ENCODE measurements at places on chromosomes 5 and 9.

- DNase-seq = no peak
Observed at GRCh38 chr5:159888860-159889259, 27.4 kb upstream of the ADRA1B start.

- no peak for DNase-seq
Observed at GRCh38 chr5:180133060-180133459, 61.5 kb upstream of the RNF130 start.

GRCh38 chr5:111746791-111747190, 10.2 kb downstream of the NREP start:
- no peak for DNase-seq

DNA sequence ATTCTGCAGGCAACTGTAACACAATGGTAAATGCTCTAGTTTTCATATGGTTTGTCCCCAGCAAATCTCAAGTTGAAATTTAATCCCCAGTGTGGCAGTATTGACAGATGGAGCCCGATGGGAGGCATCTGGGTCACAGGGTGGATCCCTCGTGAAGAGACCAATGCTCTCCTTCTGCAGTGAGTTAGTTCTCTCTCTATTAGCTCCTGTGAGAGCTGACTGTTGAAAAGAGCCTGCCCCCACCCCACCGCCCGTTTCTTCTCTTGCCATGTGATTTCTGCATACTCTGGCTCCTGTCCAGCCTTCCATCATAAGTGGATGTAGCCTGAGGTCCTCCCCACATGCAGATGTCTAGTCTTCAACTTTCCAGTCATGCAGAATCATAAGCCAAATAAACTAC, 27.0 kb downstream of the IARS1 start:
- DNase-seq = no peak

GRCh38 chr5:175697846-175698245, 40.0 kb downstream of the HRH2 start:
- DNase-seq = no peak

DNA sequence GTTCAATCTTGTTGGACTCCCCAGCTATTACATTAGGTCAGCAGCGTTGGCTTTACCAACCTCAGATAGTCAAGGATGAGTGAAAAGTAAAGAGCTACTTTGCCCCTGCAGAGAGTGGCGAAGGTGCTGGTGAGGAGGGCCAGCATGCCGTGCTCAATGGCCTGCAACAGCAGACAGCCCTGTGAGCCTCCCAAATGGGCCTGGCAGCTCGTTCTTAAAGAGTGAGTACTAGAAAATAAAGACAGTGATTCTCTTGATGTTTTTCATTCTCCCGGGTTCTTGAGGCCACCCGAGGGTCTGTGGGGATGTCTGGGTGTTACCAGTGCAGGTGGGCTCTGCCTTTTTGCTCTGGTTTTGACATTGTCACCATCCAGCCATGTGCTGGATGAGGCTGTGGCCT, 16.2 kb downstream of the GADD45G start:
- no peak for DNase-seq

GRCh38 chr5:16787278-16787677, 148.8 kb downstream of the MYO10 start:
- no peak for DNase-seq

GRCh38 chr5:67115246-67115645, 81.4 kb downstream of the CD180 start:
- DNase-seq = no peak

GRCh38 chr5:168734119-168734518, 155.0 kb upstream of the PANK3 start:
- no peak for DNase-seq

DNA sequence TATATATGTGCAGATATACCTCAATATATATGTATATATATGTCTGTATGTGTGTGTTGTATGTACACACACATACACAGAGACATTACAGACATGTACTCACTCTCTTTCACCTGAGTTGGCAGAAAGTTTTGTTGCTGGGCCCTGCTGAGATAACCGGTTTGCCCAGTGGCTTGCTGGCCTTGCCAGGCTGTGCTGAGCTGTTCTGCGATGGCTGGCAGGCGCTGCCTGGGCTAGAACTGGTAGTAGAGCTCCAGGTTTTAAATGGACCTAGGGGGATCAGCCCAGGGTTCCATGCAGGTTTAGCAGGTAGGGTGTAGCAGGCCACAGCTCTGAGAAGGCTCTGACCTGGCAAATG, 394.3 kb downstream of the GADD45G start:
- no peak for DNase-seq

DNA sequence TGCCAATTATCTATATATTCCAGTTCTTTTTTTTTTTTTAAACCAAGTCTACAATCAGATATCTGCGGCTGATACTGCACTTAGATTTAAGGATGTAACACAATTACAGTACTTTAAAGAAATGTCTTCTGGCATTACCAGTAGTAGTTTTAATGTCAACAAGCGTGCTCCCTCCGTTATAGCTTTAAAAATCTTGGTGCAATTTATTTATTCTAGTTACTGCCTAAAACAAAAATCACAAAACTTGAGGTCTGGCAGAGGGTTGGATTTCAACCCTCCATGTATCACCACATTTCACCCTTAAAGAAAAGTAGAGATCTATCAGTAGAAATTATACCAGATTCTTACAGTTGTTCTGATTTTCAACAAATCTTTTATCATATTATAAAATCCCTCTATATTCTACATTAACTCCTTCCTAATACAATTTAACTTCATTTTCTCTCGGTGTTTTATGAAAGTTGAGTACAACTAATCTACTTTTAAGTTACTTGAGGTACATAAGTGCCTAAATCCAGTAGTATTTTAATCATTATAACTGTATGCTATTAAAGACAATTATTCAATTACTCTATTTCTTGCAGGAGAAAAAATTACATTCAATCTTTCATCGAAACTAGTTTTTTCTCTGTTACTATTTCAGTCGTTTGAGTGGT, 2.0 kb upstream of the RICTOR start:
- no peak for DNase-seq

DNA sequence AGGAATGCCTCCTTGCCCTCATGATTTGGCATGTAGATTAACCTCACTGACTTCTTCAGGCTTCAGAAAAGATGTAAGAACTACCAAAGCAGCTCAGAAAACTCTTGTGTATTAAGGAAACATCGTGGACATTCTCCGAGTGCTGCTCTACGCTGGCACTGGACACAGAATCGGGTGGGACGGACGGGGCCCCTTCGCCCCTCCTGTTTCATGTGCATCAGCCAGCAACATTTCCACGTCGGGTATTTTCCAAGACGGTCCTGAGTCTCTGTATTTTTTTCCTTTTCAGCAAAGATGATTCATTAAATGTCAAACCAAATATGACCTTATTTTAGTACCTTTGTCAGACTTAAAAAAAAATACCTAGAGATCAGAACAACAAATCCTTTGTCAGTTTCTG, 583.6 kb downstream of the CCDC171 start:
- no peak for DNase-seq

DNA sequence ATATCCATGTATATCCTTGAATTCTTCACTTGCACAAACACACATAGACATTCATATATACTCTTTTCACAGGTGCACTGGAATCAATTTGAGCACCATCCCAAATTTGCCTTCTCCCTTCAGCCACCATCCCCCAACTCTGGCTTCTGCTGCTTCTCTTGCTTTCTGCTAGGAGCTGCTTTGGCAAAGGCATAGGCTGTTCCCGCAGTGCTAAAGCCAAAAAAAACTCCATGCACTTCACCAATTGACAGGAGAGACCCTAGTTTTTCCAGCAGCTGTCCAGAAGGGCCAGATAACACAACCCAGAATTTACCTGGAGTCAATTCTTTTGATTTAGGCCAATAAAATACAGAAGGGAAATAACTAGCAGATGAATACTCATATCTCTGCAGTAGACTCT, 251.3 kb downstream of the NR2F1-AS1 start:
- no peak for DNase-seq

DNA sequence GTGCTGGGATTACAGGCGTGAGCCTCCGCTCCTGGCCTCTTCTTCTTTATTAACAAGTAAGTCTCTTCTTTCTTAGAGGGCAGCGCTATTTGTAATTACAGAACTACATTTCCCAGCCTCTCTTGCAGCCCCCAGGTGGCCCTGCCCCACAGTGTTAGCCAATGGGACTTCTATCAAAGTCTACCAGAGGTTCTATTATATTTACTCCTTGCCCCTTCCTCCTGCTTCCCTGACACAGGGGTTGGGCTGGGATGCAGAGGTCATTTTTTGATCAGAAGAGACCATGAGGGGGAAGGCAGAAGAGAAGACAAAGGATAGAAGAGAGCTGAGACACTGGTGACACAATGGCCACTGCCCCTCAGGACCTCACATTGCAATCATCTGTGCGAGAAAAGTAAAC, 224.2 kb downstream of the SYK start:
- DNase-seq = no peak

DNA sequence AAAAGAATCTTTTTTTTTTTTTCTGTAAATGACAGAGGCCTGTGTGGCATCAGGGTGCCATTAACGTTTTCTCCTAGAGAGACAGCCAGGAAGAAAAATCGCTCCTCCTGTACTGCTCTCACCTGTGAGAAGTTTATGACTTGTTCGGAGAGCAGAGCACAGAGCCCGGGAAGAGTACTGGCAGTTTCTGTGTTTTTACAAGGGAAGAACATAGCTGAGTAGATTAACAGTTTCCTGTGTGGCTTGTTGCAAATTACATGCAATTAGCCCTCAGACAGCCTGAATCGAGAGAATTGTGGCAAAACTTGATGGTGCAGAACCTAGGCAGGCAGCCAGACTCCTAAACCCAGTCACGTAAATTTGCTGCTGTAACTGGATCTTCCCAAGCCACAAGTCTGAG, 32.1 kb downstream of the PRKACG start:
- no peak for DNase-seq

Measured in HL-60 (cell line).